ENCODE measurements at places on chromosomes 7 and 10.

DNA sequence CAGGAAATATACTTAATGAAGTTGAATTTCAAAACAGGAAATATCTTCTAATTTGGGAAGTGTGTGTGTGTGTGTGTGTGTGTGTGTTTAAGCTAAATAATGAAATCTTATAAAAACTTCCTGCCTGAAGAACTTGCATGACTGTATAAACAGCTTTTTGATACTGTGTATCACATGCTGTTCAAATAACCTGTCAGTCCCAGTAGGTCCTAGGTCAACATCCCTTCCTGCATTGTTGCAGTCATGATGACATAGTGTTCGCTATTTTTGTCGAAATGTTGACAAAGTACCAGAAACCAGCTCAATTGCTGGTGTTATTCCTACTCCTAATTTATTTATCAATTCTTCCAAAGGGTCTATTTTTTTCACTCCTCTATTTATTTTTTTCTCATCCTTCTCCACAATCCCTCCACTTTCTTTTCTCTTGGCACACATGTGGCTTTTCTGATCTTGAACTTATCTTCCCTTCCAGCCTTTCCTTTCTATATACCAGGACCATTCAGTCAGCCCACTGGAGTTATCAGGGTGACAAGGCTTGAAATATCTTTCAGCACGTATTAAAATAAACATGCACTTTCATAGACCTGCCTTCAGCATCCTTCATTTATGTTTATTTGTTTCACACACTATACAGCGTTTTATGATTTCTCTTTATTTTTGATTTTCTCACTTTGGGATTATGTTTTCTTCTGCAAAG lies 115.8 kb downstream of the PLXDC2 start:
- DNase-seq: no peak

DNA sequence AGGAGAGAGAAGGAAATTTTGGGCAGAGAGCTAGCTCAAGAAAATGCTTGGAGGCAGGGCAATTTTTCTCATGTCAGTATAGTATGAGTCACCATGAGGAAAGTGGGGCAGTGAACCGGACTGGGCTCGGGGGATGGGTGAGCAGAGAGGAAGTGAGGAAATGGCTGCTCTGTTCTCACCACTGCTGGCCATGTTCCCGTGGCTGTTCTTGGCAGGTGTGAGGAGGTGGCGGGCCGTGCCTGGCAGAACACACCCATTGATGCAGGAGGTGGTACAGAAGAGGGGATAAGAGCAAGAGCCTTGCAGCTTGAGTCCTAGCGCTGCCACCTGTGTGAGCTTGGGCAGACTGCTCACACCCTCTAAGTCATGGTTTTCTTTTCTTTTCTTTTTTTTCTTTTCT lies 304.4 kb upstream of the LYZL1 start:
- no peak for DNase-seq

- DNase-seq: no peak
These were observed 139.4 kb upstream of the AKR1E2 start for GRCh38 chr10:4686644-4686996.

DNA sequence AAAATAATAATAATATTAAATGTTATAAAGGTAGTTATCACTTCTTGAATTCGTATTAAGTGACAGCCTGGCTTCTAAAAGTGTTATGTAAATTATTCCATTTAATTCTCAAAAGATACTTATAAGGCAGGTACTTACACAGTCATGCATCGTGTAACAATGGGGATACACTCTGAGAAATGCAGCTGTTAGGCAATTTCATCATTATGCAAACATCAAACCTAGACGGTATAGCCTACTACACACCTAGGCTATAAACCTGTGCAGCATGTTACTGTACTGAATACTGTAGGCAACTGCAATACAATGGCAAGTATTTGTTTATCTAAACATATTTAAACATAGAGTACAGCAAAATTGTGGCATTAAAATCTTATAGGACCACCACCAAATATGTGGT lies 1.5 kb downstream of the IFIT1 start:
- no peak for DNase-seq

GRCh38 chr7:105206985-105207384 lies 181.7 kb downstream of the SRPK2 start:
- no peak for DNase-seq

- no peak for DNase-seq
These were observed 11.4 kb upstream of the INPP5F start for GRCh38 chr10:119714484-119714816.

DNA sequence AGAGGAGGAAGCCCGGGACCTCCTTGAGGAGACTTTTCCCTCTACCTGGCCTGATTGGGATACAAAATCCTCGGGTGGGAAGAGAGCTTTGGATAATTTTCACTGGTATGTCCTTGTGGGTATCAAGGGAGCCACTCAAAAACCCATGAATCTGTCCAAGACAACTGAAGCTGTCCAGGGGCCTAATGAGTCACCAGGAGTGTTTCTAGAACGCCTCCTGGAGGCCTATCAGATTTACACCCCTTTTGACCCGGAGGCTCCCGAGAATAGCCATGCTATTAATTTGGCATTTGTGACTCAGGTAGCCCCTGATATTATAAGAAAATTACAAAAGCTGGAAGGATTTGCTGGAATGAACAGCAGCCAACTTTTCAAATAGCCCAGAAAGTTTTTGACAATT lies 38.6 kb downstream of the ZNF25 start:
- DNase-seq: no peak

- no peak for DNase-seq
These were observed 15.0 kb downstream of the ELN start for GRCh38 chr7:74042746-74043522.

DNA sequence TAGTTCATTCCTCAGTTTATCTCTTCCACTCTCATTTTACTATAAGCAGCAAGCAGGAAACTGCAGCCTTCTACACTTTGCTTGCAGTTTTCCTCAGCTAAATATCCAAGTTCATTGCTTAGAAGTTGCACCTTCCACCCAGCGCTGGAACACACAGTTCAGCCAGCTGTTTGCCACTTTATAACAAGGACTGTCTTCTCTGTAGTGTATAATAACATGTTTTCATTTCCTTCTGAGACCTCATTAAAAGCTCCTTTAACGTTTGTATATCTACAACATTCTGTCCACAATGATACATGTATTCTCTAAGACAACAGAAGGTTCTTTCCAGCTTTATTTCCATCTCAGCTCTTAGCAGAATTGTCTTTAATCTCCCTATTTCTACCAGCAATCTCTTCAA lies 74.1 kb downstream of the GNAI1 start:
- no peak for DNase-seq

DNA sequence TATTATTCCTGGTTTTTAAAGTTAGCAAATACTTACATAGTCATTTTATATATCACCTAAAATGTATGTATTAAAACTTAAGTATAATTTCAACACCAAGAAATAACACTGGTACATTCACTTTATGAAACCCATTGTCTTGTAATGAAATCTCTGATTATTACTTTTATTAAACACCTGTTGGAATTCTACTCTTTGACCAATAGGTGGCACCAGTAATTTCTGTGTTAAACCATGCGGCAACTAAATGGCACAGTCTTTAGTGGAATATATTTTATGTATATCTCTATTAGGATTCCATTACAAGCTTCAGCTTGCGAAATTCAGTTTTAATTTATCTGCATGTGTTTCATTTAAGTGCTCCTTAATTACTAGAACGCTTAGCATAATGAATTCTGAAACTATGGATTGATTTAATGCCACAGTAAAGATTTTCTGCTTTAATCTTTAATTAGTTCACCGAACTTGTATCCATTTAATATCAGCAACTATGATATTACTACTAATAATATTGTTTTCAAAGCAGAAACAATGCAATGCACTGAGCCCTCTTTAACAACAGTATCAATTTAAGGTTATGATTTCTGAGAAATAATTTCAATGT lies 181.3 kb downstream of the MAGI2 start:
- DNase-seq: peak; percentile 8

GRCh38 chr7:96497567-96497966 lies 175.7 kb upstream of the SLC25A13 start:
- DNase-seq: no peak

DNA sequence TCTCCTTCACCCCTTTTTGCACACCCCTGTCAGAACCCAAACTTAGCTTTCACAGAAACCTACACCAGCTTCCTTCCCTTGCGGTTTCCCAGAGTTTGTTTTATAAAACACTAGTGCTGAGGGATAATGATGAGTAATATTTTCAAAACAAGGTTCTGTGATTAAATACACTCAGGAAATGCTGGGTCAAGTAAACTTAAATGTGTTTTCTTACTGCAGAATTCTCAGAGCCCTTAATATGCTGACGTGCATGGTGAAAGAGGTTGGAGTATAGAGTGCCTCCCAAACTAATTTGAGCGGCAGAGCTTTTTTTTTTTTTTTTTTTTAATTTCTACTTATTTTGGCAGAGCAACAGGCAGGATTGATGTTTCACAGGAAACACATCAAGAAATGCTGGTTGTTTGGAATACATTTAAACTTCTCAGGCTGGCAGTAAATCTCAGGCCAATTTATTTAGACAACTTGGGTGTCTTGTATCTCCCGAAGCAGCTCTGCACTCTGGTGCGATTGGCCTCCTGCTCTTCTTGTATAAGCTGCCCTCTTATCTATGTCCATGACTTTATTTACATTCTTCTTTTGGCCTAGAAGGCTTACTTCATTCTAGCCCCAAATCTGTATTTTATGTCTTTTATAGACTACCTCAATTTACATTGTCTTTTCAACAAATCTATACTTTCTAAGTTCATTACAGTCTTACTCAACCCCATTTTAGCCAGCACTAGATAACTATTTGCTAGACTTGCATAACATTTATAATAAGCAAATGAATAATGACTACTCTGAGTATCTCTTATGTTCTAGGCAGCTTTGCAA lies 165.4 kb downstream of the BMPER start:
- DNase-seq: no peak

DNA sequence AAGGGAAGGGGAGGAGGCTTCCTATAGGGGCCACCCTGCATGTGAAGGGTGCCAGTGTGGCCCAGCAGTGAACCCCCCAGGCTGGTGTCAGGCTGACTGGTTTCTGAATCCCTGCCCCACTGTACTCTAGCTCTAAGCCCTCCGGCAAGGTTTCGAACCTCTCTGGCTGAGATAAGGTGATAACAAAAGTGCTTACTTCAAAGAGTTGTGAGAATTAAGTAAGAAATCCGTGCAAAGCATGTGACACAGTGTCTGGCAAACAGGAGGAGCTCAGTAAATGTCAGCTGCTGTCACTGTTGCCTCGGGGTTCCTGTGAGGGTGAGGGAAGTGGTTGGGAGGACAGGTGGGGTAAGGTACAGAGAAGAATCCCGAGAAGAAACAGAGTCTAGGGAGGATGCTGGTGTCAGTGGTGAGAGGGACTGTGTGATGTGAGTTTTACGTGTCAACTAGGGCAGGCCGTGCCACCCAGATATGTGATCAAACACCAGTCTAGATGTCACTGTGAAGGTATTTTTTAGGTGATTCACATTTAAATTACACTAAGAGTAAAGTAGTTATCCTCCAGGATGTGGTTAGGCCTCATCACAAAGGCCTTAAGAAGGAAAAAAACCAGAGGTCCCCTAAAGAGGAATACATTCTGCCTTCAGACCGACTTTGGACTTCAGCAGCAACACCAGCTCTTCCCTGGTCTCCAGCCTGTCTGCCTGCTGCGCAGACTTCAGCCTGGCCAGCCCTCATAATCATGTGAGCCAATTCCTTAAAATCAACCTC lies 64.4 kb downstream of the BPGM start:
- peak; percentile 15 for DNase-seq

DNA sequence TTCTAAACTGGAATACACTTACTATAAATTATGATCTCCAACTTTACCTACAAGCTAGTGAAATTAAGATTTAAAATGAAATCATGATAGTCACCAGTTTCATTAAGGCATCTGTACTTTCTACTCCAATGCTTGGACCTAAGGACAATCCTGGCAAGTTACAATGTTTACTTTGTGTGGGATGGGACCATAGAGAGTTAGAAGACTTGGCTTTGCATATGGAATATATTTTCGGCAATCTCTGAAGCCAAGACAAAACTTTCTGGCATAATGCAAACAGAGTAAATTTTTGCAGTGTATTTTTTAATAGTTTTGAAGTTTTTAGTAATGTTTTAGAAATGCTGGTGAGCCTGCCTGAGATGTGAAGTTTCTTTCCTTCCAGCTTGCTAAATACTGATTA lies 248.9 kb downstream of the ABCA13 start:
- no peak for DNase-seq

GRCh38 chr7:107981466-107981865 lies 21.5 kb downstream of the LAMB1 start:
- no peak for DNase-seq

DNA sequence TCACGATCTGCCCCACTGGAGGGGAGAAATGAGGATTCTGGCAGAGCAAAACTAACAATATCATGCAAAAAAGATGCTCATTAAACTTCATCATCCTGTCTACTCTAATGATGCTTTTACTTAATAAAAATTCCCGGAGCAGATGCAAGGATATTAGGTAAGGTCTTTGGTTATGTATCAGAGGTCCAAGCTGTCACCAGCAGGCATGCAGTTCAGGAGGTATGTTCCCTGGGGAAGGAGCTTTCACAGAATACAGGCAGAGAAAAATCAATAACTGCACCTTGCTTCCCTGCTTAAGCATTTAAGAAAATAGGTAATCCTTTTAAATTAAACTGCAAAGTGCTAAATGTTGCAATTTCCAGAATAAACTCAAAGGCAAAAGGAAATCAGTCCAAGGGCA lies 81.6 kb upstream of the C1QL3 start:
- DNase-seq: no peak

GRCh38 chr7:1664711-1665548 lies 5.1 kb upstream of the ELFN1 start:
- DNase-seq: peak; percentile 23

GRCh38 chr10:116278846-116279245 lies 5.8 kb upstream of the GFRA1 start:
- DNase-seq: no peak

- DNase-seq: no peak
These were observed 96.2 kb downstream of the APBB1IP start for GRCh38 chr10:26534384-26534783.

DNA sequence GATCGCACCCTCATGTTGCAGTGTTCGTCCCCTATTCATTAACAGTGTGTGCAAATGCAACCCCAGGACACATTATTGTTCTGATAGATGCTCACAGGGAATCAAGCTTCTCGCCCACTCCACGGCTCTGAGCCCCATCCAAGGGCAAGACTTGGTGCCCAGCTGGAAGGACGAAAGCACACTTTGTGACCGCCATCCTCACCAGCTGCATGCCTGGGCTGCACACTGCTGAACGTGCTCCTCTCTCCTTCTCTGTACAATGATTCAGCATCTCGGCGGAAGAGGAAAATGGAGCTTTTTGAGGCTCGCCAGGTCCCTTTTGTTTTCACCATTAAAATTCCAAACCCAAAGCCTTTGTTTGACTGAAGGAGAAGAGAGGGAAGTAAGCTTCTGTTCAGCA lies 41.9 kb downstream of the MKI67 start:
- no peak for DNase-seq

DNA sequence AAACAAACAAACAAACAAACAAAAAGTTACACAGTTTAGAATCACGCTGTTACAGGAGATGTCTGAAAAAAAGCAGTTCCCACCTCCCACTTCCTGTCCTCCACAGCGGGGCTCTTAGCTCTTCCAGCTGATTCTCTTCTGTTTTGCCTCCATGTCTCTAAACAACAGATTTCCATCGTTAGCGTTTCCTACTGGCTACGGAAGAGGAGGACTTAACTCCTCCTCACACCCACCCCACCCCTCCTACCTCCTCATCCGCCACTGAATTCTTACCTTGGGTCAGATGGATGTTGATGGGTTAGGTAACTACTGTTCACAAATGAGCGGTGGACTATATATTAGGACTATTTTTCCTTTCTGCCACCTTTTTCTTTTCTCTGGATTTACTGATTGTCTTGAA lies 36.8 kb upstream of the NUB1 start:
- no peak for DNase-seq

GRCh38 chr10:127563718-127564553 lies 14.8 kb downstream of the NPS start:
- DNase-seq: no peak

- no peak for DNase-seq
These were observed 144.2 kb downstream of the SPAG6 start for GRCh38 chr10:22489467-22489866.
